ENCODE measurements at places on chromosomes 7 and 10.

DNA sequence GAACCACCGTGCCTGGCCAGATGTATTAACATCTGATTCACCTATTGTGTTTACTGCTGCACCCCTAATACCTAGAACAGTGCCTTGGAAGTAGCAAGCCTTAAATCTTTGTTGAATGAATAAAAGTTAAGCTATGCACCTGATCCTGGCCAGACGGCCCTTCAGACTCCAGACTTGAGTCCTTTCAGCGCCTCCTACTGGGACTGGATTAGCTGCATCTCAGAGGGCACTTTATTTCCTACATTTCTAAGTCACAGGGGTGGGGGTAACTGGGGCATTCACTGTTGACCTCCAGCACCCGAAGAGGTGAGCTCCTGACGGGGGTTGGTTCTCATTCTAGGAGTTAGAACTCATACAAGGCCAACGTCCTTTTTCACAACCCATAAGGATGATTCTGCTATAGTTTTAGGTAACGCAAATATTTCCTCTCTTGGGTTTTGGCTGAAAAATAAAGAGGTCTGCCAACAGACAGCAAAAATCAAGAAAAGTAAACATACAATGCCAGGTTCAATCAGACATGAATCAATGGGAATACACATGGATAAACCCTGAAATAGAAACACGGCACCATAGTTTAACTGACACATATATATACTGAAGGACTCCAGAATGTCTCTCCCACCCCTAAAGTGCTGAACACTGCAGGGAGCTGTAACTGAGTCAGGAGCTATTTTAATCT, 48.0 kb upstream of the DLG5 start:
- no peak for DNase-seq

GRCh38 chr7:45221896-45222604, 64.5 kb downstream of the RAMP3 start:
- DNase-seq, result no peak

GRCh38 chr10:111725050-111725449, 458.5 kb downstream of the GPAM start:
- DNase-seq, result no peak

DNA sequence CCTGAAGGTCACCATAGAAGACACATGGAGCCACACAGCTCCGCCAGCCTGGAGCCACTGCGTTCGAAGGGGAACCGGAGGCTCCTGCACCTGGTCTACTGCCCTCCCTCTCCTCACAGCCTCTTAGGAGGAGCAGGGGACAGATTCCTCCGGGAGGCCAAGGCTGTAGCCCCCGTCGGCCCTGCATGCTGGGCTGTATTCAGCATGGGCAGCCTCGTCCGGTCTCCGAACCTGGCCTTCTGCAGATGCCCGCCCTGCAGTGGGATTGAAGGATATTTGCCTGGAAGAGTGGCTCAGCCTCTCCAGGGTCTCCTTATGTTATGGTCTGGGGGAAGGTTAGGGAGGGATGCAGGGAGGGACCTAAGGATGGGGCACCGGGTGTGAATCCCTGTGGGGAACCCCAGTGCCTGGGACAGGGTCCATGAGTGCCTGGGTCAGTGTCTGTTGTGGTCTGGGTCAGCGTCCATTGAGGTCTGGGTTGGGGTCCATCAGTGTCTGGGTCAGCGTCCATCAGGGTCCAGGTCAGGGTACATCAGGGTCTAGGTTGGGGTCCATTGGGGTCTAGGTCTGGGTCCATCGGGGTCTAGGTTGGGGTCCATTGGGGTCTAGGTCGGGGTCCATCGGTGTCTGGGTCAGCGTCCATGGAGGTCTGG, 13.0 kb upstream of the SCART1 start:
- no peak for DNase-seq

- DNase-seq, result no peak
These were observed 9.9 kb downstream of the AIFM2 start for GRCh38 chr10:70122742-70123141.

DNA sequence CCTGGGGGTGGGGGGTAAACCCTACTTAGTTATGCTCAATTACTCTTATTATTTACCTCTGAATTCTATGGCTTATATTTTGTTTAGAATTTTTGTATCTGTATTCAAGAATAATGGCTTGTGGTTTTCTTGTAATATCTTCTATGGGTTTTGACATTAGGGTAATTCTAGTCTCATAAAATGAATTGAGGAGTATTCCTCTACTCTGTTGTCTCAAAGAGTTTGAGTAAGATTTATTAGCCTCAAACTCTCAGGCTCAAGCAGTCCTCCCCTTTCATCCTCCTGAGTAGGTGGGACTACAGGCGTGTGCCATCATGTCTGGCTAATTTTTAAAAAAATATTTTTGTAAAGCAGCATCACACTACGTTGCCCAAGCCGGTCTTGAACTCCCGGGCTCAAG, 19.6 kb upstream of the UCMA start:
- no peak for DNase-seq

GRCh38 chr10:13709931-13710650, 123.3 kb downstream of the PRPF18 start:
- DNase-seq, result no peak

- no peak for DNase-seq
These were observed 220.5 kb downstream of the CDK14 start for GRCh38 chr7:90816511-90817142.
